ENCODE measurements at places on chromosomes 2 and 18.

DNA sequence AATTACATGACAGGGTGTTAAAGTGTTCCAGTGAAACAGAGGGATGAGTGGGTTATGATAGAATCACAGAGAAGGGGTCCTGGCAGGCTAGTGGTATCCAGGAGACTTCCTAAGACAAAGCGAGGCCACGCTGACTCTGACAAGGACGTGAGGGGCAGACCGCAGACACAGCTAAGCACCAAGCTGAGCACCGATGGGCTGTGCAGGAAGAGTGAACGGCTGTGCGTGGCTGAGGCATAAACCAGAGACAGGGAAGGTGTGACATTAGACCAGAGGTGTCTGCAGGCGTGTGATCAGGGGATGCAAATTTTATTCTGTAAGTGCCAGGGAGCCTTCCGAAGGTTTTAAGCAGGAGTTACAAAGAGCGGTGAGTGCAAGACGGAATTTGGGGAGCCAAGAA is 69.9 kb downstream of the PRELID3A start:
- DNase-seq: no peak

DNA sequence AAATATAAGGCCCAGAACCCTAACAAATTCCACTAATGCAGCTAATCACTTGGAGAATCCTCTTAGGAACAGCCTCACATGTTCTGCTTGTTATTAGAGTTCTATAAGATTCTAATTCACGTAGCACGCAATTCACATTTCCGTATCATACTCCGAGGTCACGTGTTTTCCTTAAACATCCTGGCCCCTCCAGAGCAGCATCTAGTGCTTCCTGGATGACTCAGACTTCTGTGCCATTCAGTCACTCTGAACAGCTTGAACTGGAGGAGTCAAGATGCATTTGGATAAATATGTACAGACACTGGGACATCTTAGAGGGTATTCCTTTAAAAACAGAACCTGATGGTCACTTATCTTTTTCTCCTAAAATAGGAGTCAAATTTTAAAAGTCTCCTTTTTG is 156.5 kb downstream of the MYO5B start:
- DNase-seq: peak; percentile 51

DNA sequence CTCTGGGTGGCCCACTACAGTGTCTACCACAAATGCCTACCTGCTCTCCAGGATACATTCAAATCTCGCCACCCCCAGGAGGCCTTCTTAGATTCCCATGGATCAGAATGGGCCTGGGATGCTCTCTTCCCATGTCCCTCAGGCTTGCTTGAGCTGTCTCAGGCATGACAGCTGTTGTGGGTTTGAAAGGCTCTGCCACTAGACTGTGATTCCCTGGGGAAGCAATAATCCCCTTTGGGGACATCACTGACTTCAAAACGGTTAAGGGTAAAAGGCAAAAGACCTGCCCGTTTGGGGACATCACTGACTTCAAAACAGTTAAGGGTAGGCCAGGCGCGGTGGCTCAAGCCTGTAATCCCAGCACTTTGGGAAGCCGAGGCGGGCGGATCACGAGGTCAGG is 35.8 kb upstream of the ZNF516 start:
- DNase-seq: no peak

DNA sequence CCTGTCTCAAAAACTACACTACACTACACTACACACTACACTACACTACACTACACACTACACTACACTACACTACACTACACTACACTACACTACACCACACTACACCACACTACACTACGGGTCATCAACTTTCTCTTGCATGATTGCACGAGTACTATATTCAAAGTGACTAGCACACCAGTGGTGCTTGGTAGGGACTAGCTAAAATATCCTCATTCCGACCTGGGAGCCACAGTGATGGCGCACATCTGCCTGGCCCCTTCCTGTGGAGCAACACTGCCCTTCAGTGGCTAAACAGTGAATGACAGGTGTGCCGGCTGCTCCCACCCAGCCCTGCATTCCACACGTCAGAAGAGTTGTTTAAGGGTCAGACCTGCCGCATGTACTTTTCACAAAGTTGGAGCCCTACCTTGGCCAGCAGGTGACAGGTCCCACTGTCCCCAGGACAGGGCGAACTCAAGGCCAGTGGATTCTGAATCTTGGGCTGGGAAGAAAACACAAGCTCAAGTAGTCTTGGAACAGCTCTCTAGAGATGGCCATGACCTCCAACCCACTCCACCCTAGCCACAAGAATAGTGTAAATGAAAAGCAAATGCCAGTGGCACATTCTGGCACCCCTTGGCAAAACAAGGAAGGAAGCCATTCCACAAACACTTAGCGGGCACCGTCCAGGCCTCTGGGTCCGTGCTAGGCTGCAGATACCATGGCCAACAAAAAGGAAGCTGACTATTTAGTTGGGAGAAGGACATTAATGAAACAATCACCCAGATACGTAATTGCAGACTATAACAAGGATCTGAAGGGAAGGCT is 79.7 kb upstream of the MSH2 start:
- peak; percentile 56 for DNase-seq

Measured in brain microvascular endothelial cell (primary cell).